ENCODE measurements at places on chromosomes 3 and 15. TPM values are rescaled to one million over a fixed set of nuclear protein-coding genes. Genes with fewer than 3 reads are reported as not detected.

The CLK3 gene
- total RNA-seq: 180 TPM

- no peaks in the 10 kb centered on the region for H3K27me3 ChIP-seq
- no peaks in the 10 kb centered on the region for H3K4me1 ChIP-seq
- DNase-seq: peak; percentile 65
- H3K36me3 ChIP-seq: no peaks in the 10 kb centered on the region
- H3K4me3 ChIP-seq: no peak overlapping the region
These were observed 93.9 kb upstream of the RASGRF1 start for GRCh38 chr15:79184465-79184892.

DNA sequence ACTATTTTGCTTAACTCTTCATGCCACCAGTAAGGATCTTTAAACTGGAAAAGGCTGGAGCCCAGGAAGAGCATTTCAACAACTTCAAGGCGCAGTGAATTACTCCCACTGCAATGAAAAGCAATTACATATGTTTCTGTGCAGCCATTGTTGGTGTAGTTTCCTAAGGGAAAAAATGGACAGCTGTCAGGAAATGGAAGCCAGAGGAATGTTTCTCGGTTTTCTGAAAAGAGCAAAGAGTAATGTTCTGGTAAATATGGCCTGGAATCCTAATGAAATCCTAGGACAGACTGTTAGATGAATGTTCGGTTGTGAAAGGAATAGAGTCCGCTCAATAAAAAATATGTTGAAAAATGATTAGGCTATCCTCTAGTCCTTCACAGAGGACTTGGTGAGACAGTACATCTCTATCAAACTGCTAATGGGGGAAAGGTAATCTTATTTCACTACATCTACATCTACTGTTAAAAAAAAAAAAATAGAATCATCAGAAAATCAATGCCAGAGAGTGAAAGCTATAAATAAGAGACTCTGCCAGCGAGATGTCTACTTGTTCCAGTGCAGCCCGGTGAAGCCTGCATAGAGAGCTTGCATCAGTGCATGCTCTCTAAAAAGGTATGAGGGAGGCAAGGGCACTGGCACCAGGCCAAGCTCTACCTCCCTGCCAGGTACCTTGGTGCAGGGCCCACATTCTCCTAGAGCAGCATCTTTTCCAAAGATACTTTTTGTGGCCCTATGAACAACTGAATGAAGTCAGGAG is 68.2 kb upstream of the TJP1 start:
- no peak overlapping the region for H3K4me3 ChIP-seq
- no peaks in the 10 kb centered on the region for H3K4me1 ChIP-seq
- no peak for DNase-seq
- no peak overlapping the region for H3K27ac ChIP-seq

GRCh38 chr3:70736009-70736408 is 423.6 kb upstream of the MDFIC2 start:
- no peak overlapping the region for H3K27ac ChIP-seq
- H3K36me3 ChIP-seq: no peaks in the 10 kb centered on the region
- no peak for DNase-seq
- no peak overlapping the region for H3K4me3 ChIP-seq

DNA sequence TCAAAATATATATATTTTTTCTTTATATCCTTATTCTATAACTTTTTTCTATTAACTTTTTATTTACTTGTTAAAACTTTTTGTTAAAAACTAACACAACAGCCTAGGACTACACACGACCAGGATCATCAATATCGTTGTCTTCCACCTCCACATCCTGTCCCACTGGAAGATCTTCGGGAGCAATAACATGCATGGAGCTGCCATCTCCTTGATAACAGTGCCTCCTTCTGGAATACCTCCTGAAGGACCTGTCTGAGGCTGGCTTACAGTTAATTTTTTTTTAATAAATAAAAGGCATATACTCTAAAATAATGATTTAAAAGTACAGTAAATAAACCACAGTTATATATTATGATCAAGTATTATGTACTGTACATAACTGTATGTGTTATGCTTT is 58.9 kb downstream of the SFMBT1 start:
- DNase-seq: no peak
- H3K27ac ChIP-seq: no peak overlapping the region
- no peaks in the 10 kb centered on the region for H3K27me3 ChIP-seq

Measured in prostate gland (tissue), 2 donors.